ENCODE measurements at places on chromosomes 3 and 15. TPM values are rescaled to one million over a fixed set of nuclear protein-coding genes. Genes with fewer than 3 reads are reported as not detected.

The IRAK2 gene
- polyA plus RNA-seq = 1.3 TPM

The PLS1 gene
- polyA plus RNA-seq = 10.6 TPM

The ACTL6A gene
- 37.9 TPM for polyA plus RNA-seq

DNA sequence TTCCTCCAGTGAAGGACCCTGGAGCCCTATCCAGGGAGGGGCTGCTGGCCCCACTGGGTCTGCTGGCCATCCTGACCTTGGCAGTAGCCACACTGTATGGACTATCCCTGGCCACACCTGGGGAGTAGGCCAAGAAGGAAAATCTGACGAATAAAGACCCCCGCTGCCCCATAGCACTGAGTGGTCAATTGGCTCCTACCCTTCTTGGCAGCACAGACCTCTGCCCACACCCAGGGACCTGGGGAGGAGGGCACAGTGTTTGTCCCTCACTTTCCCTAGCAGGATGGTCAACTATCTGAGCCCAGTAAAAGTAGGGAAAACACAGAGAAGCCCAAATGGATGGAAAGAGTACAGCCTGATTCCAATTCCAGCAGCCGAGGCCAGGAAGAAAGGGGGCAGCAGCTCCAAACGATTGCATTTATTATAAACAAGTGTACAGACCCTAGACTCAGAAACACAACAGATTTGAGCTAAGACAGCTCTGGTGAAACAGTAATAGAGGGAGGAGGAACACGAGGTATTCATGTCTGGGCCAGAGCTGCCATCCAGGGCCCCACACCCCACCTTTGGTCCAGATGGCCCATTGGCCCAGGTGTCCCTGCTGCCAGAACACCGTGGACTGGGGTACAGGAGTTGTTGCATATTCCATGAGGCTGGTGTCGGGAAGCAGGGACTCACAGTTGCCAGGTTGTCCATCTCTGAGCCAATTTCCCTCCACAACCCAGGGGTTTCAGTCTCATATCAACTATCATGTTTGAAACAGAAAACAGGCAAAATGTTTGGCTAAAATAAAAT is 21.1 kb downstream of the ATRIP start:
- peak; percentile 32 for DNase-seq

GRCh38 chr3:120089089-120089488 is 5.2 kb downstream of the GSK3B start:
- DNase-seq = no peak

- no peak for DNase-seq
Measured at GRCh38 chr3:130260918-130261317, 84.6 kb upstream of the COL6A5 start.

DNA sequence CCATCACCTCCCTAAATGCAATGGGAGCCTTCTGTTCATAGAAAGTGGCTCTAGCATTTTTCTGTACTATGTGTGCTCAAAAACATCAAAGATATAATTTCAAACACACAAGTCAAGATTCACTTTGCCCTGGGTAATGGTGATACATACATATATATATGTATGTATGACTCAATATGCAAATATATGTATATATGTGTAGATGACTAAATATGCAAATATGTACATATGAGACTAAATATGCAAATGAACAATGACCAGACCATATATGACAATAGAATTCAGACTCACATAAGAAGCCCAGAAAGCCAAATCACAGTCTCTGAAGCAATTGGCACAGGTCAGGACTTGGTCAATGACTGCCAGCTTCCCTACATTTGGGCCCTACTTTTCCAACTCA is 36.9 kb upstream of the SNRK start:
- DNase-seq = no peak

- no peak for DNase-seq
Measured at GRCh38 chr15:40257656-40258450, 19.0 kb downstream of the PAK6 start.

DNA sequence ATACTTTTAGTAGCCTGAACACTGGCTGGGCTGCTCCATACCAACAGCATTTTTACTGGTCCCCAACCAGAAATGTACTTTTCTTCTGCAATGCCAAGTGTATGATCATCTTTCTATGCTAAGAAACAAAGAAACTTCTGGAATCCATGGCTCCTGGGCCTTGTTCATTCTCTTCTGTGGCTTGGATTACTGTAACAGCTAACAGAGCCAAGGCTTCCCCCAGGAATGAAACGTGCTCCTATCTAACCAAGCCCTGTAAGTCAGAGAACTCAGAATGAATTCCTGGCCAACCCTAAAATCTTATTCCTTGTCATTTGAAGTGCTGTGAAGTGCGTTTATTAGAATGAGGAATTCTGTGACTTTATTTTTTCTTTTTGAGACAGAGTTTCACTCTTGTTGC is 102.9 kb upstream of the RAD18 start:
- no peak for DNase-seq

GRCh38 chr15:41869770-41870688 is 23.8 kb downstream of the SPTBN5 start:
- DNase-seq = peak; percentile 54

DNA sequence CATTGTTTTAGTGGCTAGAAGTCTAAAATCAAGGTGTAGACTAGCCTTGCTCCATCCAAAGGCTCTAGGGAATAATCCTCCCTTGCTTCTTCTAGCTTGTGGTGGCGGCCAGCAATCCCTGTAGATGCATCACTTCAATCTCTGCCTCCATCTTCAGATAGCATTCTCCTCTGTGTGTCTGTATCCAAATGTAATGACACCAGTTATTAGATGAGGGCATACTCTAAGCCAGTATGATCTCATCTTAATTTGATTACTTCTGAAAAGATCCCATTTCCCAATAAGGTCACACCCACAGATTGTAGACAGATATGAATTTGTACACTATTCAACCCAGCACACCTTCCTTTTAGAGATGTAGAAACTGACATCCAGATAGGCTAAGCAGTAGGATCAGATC is 334.5 kb upstream of the KCNMB2 start:
- DNase-seq = no peak

- DNase-seq = no peak
Measured at GRCh38 chr15:70401709-70402108, 304.0 kb upstream of the TLE3 start.
